ENCODE measurements at places on chromosomes 3 and 15.
A peak's percentile ranks its signal among the peaks of the same experiment; 100 is the strongest.

- DNase-seq = no peak
Observed at GRCh38 chr15:30906366-30906765, 2.7 kb downstream of the FAN1 start.

- no peak for DNase-seq
Observed at GRCh38 chr15:57215326-57215725, 161.0 kb upstream of the CGNL1 start.

DNA sequence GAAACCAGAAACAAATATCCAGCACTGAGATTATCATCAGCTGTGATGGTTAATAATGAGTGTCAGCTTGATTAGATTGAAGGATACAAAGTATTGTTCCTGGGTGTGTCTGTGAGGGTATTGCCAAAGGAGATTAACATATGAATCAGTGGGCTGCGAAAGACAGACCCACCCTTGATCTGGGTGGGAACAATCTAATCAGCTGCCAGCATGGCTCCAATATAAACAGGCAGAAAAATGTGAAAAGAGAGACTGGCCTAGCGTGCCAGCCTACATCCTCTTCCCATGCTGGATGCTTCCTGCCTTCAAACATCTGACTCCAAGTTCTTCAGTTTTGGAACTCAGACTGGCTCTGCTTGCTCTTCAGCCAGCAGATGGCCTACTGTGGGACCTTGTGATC is 869.5 kb downstream of the SI start:
- no peak for DNase-seq

DNA sequence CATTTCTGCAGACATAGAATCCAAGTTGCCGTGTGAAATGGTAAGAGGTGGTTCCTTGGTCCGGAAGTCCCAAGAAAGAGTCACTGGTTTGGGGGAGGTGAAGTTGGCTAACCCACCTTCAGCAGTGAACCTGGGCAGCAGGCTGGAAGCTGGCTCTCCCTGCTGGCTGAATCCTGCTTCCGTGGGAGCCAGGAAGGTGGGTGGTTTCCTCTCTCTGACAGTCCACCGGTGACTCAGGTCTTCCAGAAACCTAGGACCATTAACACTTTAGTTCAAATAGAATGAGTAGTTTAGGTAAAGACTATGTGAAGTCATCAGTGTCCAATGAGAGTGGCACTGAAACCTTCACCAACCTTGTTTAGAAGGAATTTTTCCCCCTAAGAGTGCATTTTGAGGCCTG is 87.4 kb upstream of the CACNA2D3 start:
- no peak for DNase-seq

- no peak for DNase-seq
Observed at GRCh38 chr3:146912241-146913015, 307.3 kb upstream of the PLSCR5 start.

GRCh38 chr3:45760878-45761711 is 35.2 kb downstream of the SLC6A20 start:
- DNase-seq = peak; percentile 47

DNA sequence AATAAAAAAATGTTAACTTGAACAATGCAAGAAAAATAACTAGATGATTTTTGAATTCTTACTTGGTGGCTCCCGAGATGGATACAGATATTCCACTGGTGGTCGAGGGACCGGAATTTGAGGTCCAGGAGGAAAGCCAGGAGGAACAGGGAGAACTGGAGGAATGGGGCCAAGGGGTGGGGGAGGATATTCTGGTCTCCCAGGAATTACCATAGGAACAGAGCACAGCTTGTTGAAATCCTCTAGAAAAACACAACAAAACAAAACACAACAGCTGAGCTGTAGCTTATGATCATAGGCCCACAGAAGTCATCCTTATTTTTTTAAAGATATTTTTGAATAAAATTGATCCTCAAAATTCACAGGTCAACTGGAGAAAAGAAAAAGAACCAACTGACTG is 129.4 kb downstream of the FBN1 start:
- DNase-seq = no peak

DNA sequence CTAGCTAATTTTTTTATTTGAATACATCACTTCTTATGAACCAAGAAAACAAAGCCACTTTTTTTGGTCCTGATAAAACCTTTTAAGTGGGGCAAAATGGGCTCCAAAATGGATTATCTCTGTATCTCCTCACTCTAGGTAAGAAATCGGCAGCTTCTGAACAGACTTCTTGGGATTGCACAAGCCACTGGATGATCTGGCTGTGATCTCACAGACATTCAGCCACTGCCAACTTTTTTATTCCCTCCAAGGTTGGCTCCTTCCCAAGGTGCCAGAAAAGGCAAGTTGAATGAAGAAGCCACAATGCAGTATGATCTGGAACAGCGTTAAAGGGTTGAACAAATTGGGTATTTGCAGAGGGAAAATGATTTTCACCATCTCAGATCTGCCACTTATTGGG is 73.2 kb downstream of the PRICKLE2 start:
- DNase-seq = no peak

DNA sequence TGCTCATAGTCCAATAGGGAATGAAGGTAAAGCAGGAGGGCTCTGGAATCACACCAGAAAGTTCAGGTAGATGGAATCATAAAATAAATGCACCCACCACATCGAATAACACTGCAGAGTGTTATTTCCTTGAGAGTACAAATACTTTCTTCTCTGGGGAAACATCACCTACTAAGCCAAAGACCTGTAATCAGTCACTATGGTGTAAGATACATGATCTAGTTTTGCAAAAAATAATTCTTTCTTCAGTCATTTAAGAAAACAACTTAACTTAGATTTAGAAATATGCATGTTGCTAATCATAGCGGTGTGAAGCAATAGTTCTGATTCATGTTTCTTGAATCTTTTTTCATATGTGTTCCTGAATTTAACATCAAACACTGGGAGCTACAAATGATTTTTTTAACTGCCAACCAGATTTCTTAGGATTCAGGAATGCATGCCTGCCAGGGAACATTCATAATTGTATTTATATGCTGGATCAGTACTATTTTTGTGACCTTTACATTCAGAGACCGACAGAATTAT is 40.2 kb upstream of the MEIS2 start:
- DNase-seq = no peak

- peak; percentile 8 for DNase-seq
Observed at GRCh38 chr3:179189759-179190158, 41.6 kb downstream of the PIK3CA start.

DNA sequence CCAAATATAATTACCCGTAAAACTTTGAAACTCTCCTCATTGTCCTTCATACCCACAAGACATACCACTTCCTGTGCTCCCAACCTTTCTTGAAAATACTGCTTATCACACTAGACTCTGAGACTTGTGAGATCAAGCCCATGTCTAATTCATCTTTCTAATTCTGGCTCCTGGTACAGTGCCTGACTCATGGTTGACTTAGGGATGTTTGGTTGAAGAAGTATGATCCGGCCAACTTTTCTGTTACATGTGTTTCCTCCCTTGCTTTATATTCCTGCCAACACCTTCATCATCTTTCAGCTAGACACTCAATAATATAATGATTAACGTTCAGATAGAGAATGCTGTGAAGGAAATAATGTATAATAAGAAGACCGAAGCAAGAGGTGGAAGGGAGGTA is 58.2 kb downstream of the MEX3B start:
- DNase-seq = no peak

DNA sequence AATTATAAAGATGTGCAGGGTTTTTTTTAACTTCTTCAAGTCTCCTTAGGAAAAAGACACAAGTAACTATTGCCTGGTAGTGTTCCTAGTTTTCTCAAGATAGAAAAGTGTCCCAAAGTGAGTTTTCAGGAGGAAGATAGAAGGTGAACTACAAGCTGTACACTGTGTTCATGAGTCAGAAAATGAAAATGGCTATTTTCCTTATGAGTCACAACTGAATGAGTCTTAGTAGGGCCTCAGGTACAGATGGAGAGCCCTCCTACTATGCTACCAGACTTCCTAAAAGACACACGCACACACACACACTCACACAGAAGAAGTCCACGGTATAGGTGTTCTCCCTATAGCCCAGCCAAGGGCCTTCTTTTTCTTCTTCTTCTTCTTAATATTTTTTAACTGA is 3.1 kb downstream of the MYO1E start:
- peak; percentile 37 for DNase-seq

DNA sequence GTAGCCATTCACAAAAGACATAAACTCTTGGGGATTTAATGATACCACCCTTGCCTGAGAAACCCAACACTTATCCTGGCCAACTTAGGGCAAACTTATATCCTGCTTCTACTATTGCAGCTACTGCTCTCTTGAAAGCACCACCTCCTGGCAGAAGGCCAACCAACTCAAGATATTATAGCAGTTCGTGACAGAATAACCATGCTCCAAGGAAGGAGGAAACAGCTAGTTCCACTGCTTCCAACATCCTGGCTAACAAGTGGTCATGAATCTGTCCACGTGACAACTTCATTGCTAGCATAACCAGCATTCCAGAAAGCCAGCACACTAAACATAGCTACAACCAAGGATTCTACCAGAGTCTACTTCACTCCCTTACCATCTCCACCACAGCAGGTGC is 1037.5 kb downstream of the TBL1XR1 start:
- DNase-seq = no peak

DNA sequence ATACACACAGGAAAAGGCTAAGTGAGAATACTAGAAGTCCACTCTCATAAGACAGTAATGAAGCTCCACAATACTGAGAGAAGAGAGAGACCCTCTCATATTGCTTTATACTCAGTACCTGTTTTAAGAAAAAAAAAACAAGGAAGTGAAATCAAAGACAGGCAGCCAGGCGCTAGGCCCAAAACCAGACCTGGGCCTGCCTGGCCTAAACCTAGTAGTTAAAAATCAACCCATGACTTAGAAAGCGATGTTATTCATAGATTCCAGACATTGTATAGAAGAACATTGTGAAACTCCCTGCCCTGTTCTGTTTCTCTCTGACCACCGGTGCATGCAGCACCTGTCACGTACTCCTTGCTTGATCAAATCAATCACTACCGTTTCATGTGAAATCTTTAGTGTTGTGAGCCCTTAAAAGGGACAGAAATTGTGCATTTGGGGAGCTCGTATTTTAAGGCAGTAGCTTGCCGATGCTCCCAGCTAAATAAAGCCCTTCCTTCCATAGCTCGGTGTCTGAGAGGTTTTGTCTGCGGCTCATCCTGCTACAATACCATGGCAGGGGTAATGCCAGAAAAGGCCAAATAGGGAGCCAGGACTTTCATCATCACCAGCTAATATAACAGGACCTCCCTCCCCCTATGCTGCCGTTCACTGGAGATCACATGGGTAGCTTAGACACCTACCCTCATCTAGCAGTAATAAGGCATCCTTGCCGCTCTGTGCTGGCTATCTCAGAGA is 1294.1 kb downstream of the NSUN3 start:
- no peak for DNase-seq

- no peak for DNase-seq
Observed at GRCh38 chr3:22907796-22908195, 295.3 kb upstream of the UBE2E2 start.

DNA sequence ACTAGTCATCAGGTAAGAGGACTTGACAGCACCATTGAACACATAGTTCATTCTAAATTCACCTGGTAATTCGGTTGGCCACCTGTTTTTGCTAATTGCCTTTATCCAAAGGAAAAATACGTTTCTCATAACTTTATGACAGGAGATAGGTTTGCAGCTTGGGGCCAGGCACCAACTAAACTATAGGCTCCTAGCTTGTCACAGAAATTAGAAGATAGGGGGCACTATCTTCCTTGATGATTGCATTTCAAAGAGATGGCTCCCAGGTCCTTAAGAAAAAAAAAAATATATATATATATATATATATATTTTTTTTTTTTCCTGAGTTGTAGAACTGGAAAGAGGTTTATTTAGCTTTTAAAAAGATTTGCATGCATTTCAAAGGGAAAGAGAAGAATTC is 563.6 kb downstream of the NAALADL2 start:
- no peak for DNase-seq

- no peak for DNase-seq
Observed at GRCh38 chr3:188294113-188294512, 140.2 kb downstream of the LPP start.

GRCh38 chr3:177672252-177672911 is 475.1 kb upstream of the TBL1XR1 start:
- no peak for DNase-seq

- DNase-seq = no peak
Observed at GRCh38 chr3:76352051-76352450, 566.7 kb upstream of the ZNF717 start.

DNA sequence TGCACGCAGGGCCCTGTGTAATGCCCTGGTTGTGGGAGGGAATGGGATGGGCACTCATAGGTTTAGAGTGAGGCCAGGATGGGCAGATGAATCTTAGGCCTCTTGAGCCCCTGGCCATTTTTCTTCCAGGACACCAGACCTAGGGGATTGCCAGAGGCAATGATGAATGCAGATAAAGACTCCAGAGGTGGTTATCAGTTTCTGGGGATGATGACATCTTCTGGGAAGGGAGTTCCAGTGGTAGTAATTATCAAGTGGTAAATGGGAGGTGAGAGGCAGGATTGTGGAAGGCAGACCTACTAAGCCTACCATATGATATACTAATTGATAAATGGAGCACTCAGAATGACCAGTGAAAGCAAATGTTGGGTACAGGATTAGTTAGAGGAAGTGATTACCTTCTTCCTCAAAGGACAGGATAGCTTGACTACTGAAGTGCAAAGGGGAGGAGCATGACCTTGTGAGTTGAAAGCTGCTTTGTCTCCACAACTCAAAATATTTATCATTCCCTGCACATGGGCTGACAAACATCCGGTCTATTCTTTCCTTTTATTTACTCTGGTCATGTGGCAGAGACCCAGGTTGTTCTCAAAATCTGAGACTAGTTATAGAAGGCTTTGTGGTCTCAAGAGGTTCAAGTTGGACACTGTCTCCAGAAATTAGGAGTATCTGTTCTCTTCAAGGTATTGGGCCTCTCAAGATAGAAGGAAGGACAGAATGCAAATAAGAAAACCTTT is 10.2 kb upstream of the MAPK6 start:
- no peak for DNase-seq

- no peak for DNase-seq
Observed at GRCh38 chr3:64972793-64973192, 285.0 kb upstream of the ADAMTS9 start.

GRCh38 chr3:173287361-173287760 is 110.2 kb upstream of the NLGN1 start:
- no peak for DNase-seq
